NCI-H1417 treated with DMSO at 0.1 percent for 48 hours (cell line): ENCODE measurements at places on chromosomes 1 and 21.

DNA sequence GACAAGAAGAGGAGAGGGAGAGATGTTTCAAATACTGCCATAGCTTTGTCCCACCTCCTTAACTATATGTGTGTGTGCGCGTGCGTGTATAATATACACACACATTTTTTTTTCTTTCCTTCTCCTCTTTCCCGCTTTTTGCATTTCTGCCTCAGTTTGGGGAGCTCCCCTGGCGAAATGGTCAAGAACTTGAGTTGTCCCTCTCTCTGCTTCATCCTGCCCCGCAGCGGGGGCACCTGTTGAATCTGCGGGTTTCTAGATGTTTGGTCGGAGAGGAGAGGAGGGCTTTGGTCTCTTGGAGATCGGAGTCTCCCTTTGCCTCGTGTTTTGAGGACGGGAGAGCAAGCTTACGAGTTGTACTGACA is 504 bp downstream of the SCCPDH start:
- no peak for DNase-seq

DNA sequence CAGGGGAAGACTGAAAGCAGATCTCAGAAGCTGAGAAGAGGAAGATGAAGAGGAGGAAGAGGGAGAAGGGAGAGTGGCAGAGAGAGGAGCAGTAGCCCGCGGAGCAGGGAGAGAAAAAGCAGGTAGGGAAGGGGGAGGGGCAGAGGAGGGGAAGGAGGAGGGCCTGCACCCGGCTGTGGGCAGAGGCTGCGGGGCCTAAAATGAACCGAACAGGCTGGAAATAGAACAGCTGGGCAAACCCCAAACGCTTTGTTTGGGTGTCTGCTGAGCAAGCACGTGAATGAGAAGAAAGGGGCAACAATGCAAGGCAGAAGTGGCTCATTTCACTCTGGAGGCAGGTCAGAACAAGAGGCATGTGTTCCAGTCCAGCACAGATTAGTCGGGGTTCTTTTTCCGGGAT is 33.5 kb downstream of the KCNC4 start:
- DNase-seq: no peak

DNA sequence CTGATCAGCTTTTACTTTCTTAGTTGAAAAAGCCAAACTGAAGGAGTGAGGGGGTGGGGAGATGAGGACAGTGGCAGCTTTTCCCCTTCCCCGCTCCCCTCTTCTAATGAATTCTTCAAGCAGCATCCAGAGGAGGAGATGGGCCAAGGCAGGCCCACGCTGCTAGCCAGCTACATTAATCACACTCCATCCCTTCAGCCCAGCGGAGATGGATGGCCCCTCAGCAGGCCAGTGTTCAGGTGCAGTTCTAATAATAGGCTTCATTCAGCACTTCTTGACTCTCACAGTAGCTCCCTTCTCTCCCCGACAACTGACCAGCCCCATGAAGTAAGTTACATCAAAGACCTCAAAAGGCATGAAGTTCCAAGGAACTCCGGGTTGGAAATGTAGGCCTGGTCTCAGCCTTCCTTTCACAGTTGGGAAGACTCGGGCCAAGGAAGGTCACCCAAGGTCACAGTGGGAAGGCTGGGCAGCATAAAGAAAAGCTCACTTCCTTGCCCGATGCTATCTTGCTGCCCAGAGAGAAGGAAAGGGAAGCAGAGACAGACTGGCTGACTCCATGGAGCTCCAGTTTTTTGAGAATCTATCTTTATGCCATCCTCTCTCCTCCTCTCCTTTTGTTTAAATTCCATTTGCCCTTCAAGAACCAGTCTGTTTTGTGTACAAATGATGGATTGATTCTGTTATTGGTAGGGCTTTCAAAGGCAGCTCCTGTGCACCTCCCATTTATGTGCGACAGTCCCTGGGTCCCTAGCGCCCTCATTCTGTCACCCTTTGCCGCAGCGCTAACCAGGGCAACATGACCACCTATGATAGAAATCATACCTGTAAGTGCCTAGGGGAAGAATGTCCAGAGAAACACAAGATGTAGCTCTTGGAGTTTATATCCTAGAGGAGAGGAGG is 139.1 kb downstream of the TNR start:
- DNase-seq: no peak

DNA sequence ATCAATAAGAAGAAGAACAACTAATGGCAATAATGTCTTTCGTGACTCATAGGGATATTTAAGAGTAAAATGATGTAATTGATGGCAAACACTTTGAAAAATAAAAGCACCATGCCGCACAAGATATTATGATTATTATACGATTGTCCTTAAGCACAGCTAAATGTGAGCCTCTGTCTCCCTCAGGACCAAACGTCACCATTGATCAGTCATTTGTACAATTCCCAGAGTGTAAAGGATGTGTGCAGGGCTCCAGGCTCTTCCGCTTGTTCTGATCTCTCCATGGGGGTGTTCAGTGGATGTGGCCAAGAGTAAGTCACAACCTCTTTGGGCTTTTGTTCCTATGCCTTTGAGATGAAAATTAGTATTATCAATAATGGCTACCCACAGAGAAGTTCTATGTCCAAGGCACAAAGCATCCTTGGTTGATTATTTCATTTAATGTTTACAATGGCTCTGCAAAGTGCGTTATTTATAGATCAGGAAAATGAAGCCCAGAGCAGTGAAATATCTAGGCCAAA is 17.7 kb upstream of the C1orf87 start:
- DNase-seq: no peak

GRCh38 chr1:19888112-19888511 is 5.9 kb downstream of the OTUD3 start:
- no peak for DNase-seq

DNA sequence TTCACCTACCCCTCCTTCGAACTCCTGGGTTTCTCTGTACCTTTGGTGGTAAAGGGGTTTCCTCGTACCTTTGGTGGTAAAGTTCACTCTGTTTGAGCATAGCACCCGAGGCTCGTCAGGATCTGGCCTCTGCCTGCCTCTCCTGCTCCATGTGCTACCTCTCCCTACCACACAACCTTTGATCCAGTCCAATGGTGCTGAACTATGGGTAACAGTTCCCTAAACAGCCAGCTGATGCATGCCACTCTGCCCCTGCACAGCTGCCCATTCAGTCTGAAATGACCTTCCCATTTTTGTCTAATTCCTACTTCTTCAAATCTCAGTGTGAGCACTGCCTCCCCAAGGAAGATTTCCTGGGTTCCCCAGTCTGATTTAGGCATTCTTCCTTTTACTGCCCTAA is 14.0 kb downstream of the OVAAL start:
- no peak for DNase-seq

GRCh38 chr1:36366091-36366661 is 19.5 kb downstream of the STK40 start:
- DNase-seq: no peak

- DNase-seq: no peak
Observed at GRCh38 chr1:218384581-218384993, 39.5 kb downstream of the TGFB2 start.

GRCh38 chr1:215054266-215054665 is 28.3 kb upstream of the KCNK2 start:
- no peak for DNase-seq
